NCI-H1694 treated with DMSO at 0.1 percent for 48 hours (cell line): ENCODE measurements at places on chromosomes 12 and 14.

DNA sequence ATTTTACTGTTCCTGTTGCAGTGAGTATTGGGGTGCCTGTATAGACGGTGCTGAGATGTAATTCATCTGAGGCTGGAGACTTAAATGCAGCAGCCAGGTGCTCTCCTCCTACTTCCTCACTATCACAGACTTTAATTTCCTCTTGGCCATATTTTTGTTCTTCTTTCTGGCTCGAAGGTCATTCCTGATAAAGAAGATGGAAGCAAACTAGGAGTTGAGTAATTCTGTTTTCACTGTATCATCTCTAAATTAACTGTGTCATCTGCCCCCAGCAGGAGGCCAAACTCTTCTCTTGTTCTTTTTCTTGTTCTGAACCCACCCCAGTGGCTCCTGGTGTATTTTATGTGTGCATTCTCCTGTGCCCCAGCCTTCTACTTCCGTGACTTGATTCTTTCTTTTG lies 141.7 kb upstream of the ARHGAP5 start:
- DNase-seq: no peak

DNA sequence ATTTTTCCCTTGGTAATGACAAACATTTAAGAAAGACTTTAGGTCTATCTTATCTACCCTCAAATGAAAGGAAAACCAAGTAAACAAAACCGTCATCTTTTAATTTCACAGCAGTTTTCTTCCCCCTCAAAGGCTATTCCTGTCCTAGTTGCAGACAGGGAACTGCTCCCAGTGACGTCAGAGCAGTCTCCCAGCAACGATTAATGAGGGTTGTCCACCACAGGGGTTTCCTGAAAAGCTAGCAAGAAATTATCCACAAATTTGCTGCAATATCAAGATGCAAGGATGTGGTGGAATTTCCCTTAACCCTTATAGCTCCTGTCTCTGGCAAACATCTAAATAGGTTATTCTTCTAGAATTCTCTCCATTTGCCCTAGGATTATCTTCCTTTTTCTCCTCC lies 89.1 kb upstream of the STAC3 start:
- DNase-seq: no peak

DNA sequence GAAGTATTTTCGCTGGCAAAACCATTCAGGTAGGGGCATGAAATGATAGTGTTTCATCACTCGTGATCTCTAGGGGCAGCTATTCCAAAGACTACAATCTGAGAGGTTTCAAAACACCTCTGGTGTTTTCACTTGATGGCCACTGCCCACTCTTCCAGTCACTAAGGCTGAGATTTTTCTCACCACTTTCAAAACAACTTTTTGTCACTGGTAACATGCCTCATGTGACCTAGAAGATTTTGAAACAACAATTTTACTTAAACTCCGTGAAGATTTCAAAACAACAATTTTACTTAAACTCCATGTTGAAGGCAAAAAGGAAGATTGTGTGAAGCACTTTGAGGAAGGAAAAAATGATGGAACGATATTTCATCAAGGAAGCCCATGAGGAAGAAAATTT lies 1.2 kb upstream of the IRAK3 start:
- no peak for DNase-seq

DNA sequence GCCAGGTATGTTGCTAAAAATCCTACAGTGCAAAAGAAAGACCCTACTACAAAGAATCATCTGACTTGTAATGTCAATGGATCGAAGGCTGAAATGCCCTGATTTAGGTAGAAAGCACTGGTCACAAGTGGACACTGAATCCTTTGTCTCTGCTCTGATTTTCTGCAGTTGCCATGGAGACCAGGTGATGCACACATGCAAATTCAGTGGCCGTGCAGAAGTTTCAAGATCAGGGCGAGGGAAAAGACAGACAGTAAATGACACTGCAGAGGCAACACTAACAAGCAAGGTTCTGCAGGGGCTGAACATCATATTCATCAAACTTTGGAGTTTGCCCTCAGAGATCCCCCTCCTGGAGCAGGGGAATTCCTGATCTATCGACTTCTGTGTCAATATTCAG lies 370.3 kb upstream of the TMEM132C start:
- DNase-seq: no peak

- DNase-seq: no peak
Observed at GRCh38 chr12:104359216-104359615, 55.7 kb downstream of the EID3 start.

DNA sequence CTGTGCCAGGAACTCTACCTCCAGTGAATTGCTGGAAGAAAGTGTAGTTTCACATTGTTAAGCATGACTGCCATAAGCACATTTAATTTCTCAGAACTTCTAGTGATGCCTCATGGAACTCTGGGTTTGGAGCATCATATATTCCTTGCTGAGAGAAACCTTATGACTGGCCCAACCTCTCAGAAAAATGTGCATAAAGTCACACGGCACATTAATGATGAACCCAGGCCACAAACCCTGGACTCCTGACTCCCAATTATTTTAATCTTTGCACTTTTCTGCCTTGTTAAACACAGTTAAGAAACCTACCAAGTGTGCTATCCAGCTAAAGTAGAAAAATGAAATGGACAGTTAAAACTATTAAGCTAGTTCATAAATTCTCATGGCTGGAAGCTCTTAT lies 5.6 kb downstream of the TCP11L2 start:
- DNase-seq: no peak

DNA sequence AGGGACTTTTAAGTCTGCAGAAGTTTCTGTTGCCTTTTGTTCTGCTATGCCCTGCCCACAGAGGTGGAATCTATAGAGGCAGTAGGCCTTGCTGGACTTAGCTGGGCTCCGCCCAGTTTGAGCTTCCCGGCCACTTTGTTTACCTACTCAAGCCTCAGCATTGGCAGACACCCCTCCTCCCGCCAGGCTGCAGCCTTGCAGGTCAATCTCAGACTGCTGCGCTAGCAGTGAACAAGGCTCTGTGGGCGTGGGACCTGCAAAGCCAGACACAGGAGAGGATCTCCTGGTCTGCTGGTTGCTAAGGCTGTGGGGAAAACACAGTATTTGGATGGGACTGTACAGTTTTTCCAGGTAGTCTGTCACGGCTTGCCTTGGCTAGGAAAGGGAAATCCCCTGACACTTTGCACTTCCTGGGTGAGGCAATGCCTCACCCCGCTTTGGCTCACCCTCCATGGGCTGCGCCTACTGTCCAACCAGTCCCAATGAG lies 43.7 kb downstream of the CCDC59 start:
- DNase-seq: no peak

DNA sequence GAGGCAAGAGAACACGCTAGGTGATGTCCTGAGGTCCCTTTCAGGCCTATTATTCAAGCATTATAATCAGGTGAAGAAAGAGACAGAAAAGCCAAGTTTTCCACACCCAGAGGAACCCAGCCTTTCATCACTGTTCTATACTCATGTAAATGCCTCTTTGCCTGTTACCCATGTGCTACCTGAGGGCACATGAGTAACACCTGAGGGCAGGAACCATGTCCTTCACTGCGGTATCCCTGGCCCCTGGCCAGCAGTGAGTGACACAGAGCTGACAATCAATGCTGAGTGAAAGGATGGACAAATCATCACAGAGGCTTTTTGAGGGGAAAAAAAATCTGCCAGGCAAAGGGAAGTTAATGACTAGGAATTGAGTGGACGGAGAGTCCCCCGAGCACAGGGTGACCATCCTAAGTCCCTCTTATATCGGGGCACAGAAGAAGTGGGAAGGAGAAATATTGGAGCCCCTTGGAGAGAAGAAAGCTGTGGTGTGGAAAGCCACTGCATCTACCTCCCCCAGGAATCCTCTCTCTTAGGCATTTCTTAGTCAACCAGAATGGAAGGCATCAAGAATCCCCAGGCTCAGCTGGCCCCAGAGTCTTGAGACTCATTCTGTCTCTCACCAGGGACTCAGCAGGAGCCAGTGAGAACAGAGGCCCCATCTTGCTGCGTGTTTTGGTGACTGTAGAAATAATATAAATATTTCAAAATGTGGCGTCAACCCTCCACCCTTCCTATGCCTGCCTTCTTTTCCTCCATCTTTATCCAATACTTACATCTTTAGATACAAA lies 212.9 kb downstream of the DPF3 start:
- no peak for DNase-seq
